Prostate gland (tissue), 2 donors: ENCODE measurements at places on chromosomes 12 and 14. TPM values are rescaled to one million over a fixed set of nuclear protein-coding genes. Genes with fewer than 3 reads are reported as not detected.

Gene SLC7A8
- total RNA-seq, result 143 TPM

Gene APOLD1
- total RNA-seq, result 10.7 TPM

Gene C12orf76
- total RNA-seq, result 20.4 TPM

Gene DBX2
- total RNA-seq, result 2.7 TPM

Gene CPNE6
- total RNA-seq, result 1.8 TPM

Gene KRT71
- total RNA-seq, result not detected

Gene AKAP3
- total RNA-seq, result 13.9 TPM

Gene ACACB
- total RNA-seq, result 52.5 TPM

Gene IFNG-AS1
- not detected for total RNA-seq

Gene ANO4
- 7.2 TPM for total RNA-seq

Gene TAS2R31
- 0.59 TPM for total RNA-seq

Gene MYH6
- total RNA-seq, result not detected

DNA sequence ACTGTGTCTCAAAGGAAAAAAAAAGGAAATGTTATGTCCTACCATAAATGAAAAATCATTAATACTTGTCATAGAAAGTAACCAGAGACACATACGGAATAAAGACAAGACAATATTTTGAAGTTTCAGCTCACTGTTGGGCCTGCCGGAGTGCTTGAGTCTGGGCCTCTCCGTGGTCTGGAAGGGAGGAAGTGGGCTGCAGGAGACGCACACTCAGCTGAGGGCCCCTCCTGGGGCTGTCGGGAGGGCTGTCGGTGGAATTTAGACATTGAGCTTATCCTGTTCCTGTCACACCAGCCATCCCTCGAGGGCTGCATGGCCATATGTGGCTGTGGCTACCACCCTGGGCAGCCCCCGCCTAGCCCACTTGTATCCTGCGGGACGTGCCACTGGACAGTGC is 80.6 kb downstream of the DDX51 start:
- no peak for DNase-seq

- no peak for DNase-seq
These were observed 52.0 kb downstream of the RASSF9 start for GRCh38 chr12:85784096-85784720.

GRCh38 chr14:23485326-23485725 is 15.8 kb downstream of the NGDN start:
- no peak for DNase-seq

GRCh38 chr12:41032386-41032785 is 155.7 kb upstream of the PDZRN4 start:
- no peak for DNase-seq

DNA sequence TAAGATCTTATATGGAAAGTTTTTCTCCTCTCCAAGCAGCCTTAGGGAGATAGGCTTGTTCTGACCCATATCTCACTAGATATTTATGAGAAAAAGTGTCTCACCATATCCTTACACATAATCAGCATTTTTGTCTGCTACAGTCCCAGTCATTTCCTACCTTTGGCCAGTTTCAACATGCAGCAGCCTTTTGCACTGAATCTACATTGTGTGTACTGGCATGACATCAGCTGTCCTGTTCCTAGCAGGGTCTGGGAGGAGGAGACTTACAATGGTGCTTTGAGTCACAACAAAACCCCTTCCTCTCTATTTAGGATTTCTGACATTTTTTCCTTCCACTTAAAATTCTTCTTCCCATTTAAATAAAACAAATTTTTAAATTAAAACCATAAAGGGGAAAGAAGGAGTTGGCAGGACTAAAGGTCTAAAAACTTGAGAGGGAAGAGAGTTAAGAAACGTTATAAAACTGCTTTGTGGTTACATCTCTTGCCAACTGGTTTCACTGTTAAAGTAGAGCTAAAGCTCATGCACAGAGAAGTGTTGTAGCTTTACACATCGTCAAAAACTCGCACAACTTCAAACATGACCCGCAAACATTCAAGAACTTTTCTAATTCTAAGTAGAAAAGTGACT is 53.3 kb upstream of the CERS5 start:
- DNase-seq, result peak; percentile 82

DNA sequence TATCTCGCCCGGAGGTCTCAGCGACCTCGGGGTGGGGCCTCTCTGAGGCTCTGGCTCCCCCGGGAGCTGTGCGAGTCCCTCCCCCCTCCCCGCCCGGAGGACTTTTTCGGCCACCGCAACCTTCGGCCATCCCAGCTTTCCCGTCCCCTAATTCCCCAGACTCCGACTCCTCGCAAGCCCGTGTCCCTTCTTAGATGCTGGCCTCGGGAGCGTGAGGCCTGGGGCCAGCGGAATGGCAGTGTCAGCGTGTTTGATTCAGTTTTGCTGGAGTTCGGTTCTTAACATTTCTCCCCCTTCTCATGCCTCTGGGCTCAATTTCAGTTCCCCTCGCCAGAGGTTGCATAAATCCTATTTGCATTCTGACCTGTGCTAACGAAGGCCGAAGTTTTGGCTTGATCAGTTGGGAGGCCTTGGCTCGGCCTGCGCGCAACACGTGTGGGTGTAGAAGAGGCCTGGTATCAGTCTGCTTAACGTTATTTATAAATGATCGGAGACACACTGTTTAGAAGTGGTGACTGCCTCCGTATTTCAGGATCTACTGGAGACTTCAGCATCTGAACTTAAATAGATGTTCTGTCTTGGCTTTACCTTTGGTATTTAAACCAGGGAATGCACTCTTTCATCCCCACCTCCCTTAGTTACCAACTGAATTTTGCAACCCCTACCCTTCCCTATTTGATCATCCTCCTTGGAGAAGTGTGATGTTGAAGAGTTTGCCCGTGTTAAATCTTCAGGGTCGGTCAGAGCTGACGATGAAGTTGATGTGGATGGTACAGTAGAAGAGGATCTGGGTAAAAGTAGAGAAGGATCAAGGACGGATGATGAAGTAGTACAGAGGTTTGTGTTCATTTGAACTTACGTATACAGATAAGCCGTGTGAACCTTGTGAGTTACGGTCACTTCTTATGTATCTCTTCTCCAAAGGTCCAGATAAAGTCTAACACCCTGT is 851 bp downstream of the HSP90B1 start:
- peak; percentile 13 for DNase-seq

DNA sequence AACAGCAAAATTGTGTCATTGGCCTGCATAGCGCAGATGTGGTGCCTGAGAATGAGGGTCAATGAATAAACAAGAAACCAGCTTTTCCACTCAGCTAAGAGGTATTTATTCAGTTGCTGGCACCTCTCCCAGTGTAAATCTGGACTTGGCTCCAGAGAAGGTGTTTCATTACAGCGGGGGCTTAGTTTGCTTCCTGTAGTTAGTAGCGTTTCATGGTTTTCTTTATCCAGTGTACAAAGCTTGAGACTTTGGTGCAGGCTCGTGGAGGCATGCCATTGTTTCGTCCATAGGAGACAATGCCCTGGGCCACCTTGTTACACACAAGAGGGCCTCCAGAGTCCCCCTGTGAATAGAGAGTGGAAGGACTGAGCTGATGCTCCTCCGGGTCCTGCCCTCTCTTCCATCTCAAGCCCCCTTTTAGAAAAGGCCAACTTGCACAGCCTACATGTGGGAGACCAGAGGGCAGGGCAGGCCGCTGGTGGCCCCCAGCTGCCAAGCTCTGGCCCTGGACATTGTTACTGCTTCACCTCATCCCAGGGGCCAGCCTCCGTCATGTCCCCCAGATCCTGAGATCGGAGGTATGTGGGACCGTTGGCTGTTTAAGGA is 3.0 kb downstream of the GZMB start:
- peak; percentile 47 for DNase-seq

DNA sequence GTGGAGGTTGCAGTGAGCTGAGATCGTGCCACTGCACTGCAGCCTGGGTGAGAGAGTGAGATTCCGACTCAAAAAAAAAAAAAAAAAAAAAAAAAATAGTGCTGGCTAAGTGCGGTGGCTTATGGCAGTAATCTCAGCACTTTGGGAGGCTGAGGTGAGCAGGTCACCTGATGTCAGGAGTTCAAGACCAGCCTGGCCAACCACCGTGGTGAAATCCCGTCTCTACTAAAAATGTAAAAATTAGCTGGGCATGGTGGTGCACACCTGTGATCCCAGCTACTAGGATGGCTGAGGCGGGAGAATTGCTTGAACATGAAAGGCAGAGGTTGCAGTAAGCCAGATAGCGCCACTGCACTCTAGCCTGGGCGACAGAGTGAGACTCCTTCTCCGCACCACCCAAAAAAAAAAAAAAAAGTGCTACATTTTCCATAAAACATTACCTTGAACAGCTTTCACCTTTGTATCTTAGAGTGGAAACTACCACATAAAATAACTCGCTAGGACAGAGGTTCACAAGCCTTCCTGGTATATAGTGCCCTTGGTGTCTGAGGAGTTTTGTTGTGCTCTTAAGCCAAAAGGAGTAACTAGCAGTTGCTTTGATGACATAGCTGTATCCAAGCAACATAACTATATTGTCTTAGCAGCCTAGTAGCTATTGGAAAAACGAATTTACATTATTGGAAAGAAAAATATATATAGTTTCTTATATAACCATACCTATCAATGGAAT is 11.1 kb downstream of the PTGES3 start:
- DNase-seq, result no peak

DNA sequence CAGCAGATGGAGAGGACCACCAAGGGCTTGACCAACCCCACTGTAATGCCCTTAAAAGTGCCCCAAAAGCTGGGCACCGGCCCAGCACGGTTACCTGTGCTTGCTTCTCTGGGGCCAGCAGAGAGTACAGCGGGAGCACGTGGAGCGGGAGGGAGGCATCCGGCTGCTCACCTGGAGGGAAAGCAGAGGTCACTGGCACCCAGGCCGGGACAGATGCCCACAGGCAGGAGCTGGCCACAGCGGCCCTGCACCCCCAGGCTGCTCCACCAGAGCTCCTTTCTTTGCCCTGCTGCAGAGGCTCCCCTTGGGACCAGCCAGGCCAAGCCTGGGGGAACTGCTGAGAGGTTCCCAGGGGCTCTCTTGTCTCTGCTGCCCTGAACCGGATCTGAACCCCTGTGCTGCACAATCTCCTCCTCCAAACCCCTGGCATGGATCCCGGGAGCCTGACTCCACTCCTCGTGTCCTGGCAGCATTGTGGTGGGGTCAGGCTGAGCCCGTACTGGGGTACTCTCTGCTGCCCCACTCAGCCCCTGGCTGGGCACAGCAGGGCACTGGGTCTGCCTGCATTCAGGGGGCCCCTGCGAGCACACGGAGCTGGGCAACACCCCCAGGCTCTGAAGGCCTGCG is 24.0 kb downstream of the DHX37 start:
- no peak for DNase-seq

DNA sequence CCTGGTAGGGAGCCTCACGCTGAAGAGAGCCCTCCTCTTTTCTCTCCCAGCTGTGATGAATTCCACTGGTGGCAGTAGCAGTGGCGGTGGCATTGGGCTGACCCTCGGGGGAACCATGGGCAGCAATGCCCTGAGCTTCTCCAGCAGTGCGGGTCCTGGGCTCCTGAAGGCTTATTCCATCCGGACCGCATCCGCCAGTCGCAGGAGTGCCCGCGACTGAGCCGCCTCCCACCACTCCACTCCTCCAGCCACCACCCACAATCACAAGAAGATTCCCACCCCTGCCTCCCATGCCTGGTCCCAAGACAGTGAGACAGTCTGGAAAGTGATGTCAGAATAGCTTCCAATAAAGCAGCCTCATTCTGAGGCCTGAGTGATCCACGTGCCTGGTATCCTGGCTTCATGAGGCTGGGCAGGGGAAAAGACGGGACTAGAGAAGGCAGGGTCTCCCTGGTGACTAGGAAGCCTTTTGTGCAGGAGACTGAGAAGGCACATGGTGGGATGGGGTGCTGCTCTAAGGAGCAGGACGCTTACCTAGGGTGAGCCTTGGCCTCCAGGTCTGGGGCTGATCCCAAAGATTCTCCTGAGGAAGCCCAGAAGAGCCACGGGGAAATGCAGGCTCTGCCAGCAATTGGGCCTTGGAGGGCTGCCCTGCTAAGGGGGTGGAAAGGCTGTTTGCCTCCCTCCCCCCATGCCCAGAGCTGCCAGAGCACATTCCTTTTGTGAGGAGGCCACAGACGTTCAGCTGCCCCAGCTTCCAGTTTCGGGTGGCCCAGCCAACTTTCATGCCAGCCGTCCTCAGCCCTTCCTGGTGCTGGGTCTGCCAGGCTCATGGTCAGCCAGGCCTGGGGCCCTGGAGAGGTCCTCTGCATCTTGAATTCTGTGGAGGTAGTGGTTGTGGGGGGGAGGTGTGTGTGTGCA is 15.8 kb downstream of the KRT7 start:
- DNase-seq, result peak; percentile 85
